ENCODE measurements at places on chromosomes 16 and 17.
A peak's percentile ranks its signal among the peaks of the same experiment; 100 is the strongest.

- no peak for DNase-seq
Measured at GRCh38 chr17:51298508-51299371, 38.4 kb downstream of the UTP18 start.

DNA sequence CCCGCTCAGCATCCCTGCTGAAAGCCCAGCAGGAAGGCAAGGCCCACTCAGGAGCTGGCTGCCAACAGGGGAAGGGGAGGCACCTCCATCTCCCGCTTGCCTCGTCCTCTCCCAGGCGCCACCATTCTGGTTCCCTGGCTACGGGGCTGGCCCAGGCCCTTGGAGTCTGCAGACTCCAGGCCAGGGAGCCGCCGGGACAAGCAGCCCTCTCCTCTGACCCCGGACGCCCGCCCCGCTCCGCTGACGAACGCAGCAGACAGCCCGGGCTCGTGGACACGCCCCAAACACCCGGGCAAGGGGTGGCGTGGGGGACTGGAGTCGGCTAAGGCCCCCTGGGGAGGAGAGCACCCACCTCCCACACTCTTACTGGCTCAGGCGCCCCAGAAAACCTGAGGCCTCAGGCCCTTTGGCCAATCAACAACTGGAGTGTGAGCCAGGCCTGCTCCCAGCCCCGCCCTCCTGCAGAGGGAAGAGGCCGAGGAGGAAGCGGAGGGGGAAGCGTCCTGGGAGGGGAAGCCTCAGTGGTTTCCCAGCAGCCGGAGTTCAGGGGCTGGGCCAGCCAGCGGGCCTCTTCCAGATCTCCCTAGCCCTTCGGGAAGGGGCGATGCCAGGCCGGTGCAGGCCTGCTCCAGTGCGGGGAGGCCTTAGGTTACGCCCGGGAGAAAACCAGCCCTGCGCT, 4.2 kb downstream of the MNT start:
- DNase-seq = peak; percentile 50

DNA sequence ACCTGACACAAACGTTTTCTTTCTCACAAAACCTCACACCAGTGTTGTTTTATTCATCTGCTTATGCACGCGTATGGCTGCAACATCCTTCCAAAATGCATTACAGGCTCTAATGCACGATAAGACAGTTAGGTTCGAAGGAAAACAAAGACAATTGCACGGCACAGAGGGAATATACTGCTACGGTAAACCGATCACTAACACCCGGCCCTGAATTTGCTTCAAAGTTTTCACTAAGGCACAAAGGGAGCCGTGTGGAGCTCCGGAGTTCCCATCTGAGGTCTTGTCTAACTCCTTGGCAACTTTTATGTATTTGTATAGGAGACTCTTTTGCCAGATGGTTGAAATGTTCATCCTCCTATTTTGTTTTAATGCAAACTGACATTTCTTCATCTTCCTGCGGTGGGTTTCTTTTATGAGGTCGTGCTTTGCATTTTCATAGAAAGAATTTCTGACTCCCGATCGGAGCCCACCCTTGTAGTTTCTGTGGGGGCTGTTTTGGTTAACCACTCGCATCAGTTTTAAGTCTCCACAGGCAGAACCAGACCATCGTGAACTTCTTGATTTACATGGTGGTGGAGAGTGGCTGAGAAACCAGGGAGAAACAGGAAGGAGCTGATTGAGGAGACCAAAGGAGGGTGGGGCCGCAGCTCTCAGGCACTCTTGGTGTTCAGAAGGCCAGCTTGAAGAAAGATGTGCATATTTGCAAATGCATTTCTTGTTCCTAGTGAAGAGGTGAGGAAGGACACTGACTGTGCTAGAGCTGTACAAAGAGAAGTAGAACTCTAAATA, 516.8 kb downstream of the MAF start:
- DNase-seq = no peak

DNA sequence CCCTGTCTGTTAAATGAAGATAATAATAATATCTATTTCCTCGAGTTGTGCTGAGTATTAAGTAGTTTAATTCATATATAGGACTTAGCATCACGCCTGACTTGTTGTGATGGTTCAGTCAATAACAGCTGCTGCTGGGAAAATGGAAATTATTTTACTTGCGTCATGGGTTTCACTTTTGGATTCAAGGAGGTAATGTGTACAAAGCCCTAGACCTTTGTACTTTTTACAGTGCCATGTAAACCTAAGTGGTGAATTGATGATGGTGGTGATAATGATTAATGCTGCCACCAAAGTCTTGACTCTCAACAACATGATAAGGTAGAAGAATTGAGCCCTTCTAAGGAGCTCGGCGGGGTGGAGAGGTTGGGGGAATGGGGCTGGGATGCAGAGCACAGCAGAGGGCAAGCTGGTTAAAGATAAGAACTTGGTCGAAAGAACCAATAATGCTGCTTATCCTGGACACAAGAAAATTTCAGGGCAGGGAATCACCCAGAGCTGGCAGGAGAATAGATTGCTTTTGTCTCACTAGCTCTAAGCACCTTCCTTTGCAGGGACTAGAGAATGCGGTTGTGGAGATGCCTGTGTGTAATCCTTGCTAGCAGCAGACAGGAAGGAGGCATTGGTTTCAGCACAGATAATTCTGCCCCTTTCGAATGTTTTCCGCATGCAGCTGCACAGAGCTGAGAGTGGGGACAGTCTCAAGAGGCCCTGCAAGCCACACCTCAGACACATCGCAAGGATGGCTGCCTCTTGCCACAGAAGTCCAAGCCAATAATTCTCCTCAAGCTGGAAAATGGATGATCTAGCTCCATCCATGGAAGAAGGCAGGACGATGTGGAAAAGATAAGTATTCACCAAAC, 187.1 kb downstream of the TMEM114 start:
- no peak for DNase-seq

DNA sequence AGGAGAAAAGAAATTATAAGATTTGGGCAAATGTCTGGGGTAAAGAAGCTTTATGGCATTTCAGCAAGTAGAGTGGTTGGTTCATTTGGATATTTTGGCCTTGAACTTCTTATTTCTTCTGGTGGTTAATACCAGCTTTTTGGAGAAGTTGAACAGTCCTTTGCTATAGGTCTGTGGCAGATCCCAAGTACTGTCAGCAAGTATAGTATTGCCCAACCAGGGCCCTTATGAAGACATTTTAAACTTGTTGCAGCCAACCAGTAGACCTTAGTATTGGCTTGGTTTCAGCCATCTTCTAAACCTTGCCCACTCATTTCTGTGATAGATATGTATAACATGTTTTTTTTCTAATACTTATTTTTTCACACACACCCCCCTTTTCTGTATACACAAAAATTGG, 2.2 kb downstream of the SP2 start:
- DNase-seq = no peak

DNA sequence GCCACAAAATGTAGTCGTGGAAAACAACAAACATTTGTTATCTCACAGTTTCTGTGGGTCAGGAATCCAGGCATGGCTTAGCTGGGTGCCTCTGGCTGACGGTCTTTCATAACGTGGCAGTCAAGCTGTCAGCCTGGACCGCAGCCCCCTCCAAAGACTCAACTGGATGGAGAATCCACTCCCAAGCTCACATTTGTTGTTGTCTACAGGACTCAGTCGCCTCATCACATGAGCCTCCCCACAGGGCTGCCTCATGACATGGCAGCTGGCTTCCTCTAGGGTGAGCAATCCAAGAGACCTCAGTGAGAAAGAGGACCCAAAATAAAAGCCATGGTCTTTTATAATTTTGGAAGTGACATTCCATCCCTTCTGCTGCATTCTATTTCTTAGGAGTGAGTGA, 34.7 kb upstream of the AKAP1 start:
- no peak for DNase-seq

DNA sequence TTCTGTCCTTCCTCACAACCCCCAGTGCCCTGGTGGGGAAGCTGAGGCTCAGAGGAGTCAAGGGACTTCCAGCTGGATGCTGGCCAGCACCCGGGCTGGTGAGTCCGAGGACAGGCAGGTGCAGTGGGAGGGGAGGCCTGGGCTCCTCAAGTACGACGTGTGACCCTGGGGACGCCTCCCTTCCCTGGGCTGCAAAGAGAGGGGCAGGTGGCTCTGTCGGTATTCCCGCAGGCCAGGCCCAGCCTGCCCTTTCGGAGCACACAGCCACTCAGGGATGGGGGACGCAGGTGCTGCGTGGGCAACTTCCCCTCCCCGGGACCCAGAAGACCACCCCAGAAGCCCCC, 33.1 kb upstream of the PVALEF start:
- DNase-seq = no peak

GRCh38 chr17:69418535-69418934, 4.0 kb downstream of the MAP2K6 start:
- no peak for DNase-seq

- no peak for DNase-seq
Measured at GRCh38 chr17:82869536-82869935, 29.7 kb upstream of the ZNF750 start.

DNA sequence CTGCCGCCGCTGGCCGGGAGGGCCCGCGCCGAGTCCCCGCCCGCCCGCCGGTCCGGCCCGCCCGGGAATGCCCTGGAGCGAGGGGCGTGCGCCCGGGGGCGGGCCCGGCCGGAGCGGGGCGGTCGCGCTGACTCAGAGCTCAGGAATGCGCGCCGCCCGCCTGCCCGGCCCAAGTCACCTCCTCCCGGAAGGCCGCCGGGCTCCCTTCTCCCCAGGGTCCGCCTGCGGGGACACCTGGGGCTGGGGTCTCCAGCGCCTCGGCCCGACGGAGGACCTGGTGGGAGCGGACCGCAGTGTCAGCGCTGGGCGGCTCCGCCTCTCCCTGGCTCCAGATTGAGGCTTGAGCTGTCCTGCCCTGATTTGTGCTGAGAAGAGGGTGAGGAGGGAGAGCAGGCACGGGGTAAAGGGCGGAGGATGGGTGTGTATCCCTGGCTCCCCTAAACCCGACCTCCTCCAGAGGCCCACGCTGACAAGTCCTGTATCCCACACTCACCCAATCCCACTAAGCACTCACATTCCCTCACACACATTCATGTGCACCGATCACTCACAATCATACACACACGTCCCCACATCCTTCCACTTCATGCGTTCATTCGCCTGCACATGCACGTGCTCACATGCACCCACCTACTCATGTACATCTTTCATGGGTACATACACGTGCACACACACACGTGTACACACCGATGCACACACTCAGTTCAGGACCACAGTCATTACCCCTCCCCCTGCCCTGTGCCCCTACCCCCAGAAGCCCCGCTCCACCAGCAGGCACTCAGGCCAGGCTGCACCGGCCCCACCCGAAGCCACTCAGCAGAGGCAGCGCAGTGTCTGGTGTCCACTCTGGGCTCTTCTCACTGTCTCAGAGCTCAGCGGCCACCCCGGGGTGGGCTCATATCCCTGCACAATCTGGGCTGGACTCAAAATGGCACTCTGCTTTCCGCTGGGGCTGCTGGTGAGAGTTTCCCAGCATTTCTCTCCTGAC, at the start of gene RHBDF1:
Gene RHBDF1 (minus strand): TSS at position 71 of the 988 bp plus-strand sequence. CDS start 7,616 bp downstream, outside the sequence.
- no peak for DNase-seq

GRCh38 chr17:49851387-49852291, 3.8 kb upstream of the TAC4 start:
- peak; percentile 78 for DNase-seq

GRCh38 chr16:88891083-88891482, 24.6 kb upstream of the PABPN1L start:
- no peak for DNase-seq

DNA sequence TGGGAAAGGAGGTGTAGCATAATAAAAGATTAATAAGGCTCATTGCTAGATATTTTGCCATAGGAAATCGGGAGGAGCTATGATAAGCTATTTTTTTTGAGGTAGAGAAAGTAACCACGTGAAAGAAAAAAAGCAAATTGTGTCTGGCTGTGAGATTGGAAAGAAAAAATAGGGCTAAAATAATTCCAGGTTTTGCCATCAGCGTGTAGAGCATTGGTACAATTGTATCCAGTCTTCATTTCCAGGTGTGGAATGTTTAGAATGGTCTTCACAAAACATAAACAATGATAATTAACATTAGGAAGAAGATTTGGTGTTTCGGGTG, 1.1 kb downstream of the TANC2 start:
- DNase-seq = no peak

- DNase-seq = no peak
Measured at GRCh38 chr17:57566721-57567120, 178.4 kb downstream of the CCDC182 start.

DNA sequence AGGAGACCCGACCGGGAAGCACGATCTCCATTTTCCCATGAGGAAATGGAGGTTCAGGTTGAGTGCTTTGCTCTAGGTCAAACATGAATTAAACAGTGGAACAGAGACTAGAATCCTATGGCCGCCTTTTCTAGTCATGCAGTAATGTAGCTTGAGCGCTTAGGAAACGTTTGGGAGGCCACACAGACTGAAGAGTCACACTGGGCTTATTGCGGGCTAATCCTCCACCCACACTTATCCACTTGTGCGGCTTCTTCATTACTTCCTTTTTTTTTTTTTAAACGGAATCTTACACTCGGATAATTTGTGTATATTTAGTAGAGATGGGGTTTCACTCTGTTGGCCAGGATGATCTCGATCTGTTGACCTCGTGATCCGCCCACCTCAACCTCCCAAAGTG, 26.0 kb downstream of the CACNG3 start:
- DNase-seq = no peak

DNA sequence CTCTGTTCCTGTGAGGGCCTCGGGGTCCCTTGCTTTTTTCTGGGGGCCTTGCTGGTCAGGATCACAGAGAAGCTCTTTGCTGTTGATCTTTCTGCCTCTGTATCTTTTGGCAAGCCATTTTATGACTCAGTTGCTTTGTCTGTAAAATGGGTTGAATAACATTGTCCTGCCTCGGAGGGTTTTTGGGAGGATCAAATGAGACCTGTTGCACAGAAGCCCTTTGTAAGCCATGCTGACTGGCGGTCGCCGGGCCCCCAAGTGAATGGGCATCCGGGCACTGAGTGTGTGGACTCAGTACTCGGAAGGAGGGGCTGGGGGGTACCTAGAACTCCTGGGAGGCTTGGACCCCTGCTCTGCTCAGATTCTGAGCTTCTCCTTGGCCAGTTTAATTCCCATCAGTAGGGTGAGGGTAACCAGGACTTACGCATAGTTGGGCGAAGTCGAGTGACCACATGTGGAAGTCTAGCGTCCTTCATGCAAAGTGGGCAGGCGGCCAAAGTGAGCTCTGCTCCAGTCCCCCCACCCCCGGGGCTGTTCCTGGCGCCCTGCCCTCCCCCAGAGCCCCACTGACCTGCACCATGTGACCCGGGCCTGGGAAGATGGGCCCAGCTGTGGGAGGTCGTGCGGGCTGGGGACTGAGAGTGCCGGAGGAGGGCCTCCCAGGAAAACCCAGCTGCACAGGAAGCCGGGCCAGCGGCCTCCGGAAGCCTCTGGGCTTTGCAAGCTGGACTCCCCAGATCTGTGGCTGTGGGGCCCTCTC, 284.0 kb downstream of the SEC14L1 start:
- DNase-seq = no peak
